HCEC 1CT (cell line): ENCODE measurements at places on chromosomes 2 and 18.
A peak's percentile ranks its signal among the peaks of the same experiment; 100 is the strongest.

- DNase-seq, result no peak
Observed at GRCh38 chr18:58473071-58473470, 155.8 kb downstream of the ALPK2 start.

DNA sequence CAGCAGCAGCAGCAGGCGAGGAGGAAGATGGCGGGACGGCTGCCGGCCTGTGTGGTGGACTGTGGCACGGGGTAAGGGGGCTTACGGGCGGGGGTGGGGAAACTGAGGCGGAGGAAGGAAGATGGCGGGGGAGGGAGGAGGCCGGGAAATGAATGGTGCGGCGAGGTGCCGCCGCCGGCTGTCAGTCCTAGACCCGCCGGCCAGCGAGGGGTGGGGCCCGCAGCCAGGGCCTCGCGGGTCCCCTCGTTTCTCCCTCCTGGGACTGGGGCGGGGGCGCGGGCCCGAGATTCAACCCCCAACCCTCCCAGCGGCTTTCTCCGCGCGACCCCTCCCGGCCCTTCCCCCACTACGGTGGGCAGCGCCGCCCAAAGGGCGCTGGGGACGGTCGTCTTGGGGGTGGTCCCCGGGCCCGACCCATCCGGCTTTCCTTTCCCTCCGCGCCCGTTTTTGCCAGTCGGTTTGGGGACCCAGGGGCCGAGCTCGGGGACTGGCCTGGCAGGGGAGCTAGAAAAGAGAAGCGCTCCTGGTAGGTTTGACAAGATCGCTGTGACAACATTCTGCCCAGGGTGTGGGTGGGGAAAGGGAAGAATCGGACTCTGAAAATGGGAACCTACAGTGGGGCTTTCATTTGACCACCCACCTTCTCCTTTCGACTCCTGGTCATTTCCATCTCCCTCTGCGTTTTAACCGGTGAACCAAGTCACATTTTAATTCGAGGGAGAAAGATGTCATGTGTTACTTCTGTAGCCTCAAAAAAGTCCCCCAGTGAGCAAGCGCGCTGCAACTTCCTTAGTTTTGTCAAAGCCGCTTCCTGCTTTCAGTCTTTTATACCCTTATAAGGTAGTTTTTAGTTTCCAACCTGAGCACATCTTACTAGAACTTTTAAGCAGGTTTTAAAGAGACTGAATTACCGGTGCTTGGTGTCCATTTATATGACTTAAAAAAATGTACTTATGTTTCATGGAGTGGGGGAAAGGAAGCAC is 655 bp downstream of the ACTR3 start:
- DNase-seq, result peak; percentile 80

GRCh38 chr2:43102366-43103092 is 123.9 kb downstream of the ZFP36L2 start:
- no peak for DNase-seq

GRCh38 chr2:177520324-177520723 is 127.8 kb downstream of the AGPS start:
- no peak for DNase-seq

DNA sequence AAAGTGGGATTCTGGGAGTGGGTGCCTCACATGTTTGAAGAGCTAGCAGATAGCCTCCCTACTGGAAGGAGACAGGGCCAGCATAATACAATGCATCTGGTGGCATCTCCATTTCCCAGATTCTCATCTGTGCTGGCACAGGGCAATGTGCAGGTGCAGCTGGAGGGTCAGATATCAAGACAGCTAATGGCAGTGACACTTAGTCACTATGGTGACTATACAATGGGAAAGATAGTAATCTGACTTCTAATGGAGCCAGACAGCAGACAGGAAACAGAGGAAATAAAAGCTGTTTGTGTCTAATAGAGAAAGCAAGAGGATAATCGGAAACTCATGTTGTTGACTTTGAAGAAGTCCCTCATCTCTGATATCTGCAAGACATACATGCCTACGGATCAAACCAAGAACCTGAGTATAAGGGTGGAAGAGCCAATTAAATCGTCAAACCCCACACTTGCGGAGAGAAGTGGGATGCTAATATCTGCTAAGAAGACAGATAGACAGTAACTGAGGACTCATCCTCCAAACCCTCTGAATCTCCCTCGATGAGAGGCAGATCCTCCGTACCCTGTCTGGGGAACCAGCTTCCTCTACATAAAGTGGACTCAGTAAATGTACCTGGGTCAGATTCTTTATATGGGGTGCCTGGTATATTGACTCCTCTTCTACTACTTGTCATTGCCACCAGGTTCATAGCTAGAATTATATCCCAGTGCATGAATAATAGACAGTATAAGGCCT is 692.7 kb downstream of the SOCS6 start:
- no peak for DNase-seq

GRCh38 chr2:54871457-54872107 is 148.1 kb downstream of the EML6 start:
- peak; percentile 61 for DNase-seq

GRCh38 chr18:27685807-27686412 is 491.0 kb downstream of the CDH2 start:
- DNase-seq, result peak; percentile 1

GRCh38 chr2:8234253-8234652 is 447.6 kb upstream of the ID2 start:
- DNase-seq, result no peak

- no peak for DNase-seq
Observed at GRCh38 chr2:185628985-185629384, 109.6 kb upstream of the FSIP2 start.

- no peak for DNase-seq
Observed at GRCh38 chr2:24558781-24559472, 67.9 kb downstream of the NCOA1 start.

DNA sequence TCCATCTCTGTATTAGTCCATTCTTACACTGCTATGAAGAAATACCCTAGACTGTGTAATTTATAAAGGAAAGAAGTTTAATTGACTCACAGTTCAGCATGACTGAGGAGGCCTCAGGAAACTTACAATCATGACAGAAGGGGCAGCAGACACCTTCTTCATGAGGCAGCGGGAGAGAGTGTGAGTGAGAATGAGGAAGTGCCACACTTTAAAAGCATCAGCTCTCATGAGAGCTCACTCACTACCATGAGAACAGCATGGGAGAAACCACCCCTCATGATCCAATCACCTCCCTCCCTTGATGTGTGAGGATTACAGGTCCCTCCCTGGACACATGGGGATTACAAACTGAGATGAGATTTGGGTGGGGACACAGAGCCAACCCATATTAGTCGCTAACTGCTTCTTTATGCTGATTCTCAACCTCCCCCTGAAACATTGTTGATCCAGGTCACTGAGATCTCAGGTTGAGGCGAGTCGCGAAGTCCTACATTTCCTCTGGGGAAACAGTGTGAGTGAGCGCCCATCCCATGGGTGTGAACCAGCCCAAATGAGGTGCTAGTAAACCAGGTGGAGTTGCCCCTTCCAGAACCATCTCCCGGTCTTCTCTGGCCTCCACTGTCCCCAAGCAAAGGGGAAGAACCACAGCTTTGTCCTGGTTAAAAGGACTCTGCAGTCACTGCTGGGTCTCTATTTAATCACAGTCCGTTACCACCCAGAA is 123.8 kb downstream of the CAPN13 start:
- no peak for DNase-seq

DNA sequence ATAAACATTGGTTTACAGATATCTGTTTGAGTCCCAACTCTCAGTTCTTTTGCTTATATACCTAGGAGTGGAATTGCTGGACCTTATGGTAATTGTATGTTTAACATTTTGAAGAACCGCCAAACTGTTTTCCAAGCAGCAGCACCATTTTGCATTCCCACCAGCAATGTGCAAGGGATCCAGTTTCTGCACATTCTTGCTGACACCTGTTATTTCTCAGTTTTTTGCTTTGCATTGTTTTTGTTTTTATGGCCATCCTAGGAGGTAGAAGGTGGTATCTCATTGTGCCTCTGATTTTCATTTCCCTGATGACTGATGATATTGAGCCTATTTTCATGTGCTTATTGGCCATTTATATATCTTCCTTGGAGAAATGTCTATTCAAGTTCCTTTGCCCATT is 71.2 kb downstream of the MCFD2 start:
- DNase-seq, result no peak

DNA sequence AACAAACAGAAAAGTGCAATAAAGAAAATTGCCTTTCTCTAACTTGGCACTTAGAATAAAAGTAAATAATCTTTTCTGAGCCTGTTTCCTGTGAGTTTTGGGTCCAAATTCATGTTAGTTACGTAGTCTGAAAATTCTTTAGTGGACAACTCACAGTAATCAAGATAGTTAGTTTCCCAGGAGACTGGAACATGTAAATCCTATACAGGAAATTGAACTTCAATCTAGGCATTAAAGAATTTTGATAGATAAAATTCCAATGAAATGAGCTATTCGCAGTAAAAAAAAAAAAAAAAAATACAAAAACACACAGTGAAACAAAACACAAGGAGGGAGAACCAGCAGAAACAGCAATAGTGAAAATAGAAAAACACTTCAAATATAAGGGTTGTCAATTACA is 83.8 kb upstream of the REG3G start:
- DNase-seq, result no peak

- no peak for DNase-seq
Observed at GRCh38 chr2:26300234-26300925, 45.6 kb upstream of the SELENOI start.

GRCh38 chr2:49686897-49687442 is 532.7 kb upstream of the FSHR start:
- DNase-seq, result no peak

DNA sequence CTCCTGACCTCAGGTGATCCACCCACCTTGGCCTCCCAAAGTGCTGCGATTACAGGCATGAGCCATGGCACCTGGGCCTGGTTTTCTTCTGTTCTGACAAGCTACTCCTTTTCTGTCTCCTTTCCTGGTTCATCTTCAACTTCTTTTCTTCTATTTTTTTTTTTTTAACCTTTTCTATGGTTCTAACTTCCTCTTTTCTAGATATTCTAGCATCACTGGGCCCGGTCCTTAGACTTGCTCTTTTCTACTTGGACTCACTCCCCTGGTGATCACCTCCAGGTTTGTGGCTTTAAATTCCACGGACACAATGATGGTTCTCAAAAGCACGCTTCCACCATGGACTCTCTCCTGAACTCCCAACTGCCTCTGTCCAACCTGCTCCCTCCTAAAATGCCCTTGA is 2.0 kb downstream of the EIF2AK2 start:
- no peak for DNase-seq

DNA sequence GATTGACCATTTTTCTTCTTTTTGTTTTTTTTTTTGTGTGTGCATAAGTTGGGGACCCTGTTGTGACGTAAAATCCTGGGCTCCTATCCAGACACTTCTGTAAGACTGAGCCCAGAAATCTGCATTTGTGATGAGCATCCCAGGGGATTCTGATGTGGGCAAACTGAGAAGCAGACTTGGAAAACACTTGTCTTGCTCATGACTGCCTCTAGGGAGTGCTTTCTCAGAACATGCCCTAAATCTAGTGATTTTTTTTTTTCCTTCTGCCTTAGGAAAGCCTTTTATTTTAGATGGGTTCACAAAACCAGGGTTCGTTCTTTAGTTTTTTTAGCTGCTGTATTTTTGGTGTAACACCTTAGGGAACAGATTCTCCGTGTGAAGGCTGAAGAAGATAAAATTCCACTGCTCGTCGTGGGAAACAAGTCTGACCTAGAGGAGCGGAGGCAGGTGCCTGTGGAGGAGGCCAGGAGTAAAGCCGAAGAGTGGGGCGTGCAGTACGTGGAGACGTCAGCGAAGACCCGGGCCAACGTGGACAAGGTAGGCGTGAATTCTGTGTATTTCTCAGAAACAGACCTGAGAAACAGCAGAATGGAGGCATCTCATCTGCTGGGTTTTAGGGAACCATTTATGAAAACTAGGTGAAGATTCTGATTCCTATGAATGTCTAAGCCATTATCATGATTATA is 36.7 kb downstream of the RALB start:
- DNase-seq, result no peak

DNA sequence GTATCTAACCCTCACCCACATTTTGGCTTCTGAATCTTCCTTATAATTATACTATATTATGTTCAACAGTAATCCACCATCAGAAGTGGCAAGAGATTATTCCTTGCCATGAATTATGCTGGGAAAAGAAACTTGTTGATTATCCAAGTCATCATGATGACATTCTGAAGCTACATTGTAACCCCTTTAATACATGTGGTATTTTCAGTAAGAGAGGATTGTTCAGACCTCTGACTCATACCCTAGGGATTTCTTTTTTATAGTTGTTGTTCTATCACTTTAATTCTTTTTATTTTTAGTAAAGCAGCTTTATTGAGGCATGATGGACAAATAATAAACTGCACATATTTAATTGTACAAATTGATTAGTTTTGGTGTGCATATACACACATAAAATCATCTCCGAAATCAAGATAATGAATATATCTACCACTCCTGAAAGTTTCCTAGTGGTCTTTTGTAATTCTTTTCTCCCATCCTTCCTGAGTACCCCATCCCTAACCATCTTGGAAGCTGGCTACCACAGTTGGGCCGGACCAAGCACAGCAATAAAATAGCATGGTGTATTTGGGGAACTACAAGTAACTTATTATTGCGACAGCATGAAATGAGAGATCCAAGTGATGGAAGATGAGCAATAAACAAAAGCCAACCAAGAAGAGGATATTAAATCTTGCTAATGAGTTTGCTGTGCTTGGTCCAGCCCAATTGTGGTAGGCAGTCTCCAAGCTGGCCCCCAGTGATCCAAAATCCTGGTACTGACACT is 159.9 kb downstream of the BARD1 start:
- DNase-seq, result peak; percentile 81

DNA sequence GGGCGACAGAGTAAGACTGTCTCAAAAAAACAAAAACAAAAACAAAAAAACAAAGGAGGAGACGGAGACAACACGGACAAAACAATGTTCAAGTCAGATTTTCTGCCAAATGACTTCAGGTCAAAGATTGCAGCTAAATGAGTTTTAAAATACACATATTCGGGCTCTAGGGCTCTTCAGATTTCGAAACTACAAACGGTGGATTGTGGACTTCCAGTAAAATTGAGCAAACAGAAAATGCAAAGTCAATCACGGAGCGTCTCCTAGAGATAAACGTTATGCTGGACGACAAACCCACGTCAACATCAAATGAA is 558 bp downstream of the MRPS5 start:
- DNase-seq, result peak; percentile 3

DNA sequence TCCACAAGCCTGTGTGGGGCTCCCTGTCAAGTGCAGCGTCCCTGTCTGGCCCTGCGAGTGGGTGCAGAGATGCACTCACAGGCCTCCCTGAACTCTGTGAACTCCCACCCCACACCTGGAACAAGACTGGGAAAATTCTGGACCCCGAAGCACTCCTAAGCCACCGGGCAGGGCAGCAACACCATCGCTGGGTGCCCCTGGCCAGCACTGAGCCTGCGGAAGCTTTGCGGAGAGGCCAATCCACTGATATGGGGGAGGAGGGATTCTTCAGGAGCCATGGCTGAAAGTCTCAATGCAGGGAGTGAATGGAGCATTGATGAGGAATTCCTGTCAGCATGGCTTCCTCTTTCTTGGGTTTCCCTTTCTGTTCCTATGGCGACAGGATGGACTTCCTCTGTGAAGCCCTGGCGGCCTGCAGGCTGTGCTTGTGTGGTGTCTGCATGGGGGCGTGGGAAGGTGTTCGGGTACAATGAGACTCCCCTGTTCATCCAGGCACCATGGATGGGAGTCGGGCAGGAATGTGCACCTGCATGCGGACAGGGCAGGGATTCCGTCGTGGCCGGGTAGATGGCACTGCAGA is 15.1 kb downstream of the TRIB2 start:
- no peak for DNase-seq

GRCh38 chr2:37376421-37377186 is 32.2 kb downstream of the QPCT start:
- peak; percentile 80 for DNase-seq
